ENCODE measurements at places on chromosomes 6 and 20.

DNA sequence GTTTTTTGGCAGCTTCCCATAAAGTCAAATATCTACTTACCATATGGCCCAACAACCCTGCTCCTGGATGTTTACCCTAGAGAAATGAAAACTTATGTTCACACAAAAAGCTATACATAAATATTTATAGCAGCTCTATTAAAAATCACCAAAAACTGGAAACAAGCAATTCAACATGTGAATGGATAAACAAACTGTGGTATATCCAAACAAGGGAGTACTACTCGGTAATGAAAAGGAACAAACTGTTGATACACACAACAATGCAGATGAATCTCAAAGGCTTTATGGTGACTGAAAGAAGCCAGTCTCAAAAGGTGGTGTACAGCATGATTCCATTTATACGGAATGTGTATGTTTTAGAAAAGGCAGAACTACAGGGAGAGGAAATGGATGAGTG lies 48.4 kb downstream of the PREX1 start:
- no peak for DNase-seq

- DNase-seq = no peak
These were observed 104.4 kb downstream of the NCR2 start for GRCh38 chr6:41439524-41440418.

GRCh38 chr6:61193771-61194170 lies 1092.3 kb downstream of the KHDRBS2 start:
- no peak for DNase-seq

- DNase-seq = no peak
These were observed 36.4 kb upstream of the UTRN start for GRCh38 chr6:144248476-144249301.

- DNase-seq = no peak
These were observed 6.0 kb upstream of the PRL start for GRCh38 chr6:22302838-22303237.

GRCh38 chr6:161740486-161740885 lies 466.6 kb upstream of the AGPAT4 start:
- no peak for DNase-seq

DNA sequence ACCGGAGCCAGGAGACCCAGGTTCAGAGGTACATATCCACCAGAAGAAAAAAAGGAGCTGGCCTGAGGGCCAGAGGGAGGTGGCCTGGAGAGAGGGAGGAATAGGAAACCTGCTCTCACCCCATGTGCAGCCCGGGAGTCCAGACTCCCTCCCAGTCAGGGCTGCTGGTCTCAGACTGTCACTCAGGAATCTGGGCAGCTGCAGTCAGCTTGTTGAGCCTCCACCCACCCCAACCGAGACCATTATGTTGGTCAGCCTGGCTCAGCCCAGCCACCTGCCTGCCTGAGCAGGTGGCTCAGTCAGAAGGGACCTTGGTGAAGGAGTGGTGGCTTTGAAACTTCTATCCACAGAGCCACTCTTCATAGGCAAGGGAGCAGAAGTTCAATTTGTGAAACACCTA lies 53.3 kb upstream of the EPB41L1 start:
- no peak for DNase-seq

DNA sequence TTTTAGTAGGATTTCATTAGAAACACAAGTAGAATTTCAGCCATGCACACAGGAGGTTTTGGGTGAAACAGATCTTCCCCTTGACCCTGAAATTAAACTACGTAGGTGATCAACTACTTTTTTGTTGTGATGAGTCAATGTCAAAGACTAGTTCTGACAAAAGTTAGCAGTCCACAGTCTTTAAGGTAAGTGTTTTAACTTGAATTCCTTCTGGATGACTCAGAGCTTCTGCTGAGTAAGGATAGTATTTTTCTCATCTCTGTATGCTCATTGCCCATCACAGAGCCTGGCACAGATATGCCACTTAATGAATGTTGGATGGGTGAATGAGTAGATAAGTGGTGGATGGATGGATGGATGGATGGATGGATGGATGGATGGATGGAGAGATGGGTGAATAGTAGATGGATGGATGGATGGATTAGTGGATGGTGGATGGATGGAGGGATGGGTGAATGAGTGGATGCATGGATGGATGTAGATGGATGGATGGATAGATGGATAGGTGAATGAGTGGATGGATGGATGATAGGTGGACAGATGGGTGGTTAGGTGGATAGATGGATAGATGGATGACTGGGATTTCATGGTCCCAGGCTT lies 165.3 kb downstream of the ZMYND8 start:
- no peak for DNase-seq

DNA sequence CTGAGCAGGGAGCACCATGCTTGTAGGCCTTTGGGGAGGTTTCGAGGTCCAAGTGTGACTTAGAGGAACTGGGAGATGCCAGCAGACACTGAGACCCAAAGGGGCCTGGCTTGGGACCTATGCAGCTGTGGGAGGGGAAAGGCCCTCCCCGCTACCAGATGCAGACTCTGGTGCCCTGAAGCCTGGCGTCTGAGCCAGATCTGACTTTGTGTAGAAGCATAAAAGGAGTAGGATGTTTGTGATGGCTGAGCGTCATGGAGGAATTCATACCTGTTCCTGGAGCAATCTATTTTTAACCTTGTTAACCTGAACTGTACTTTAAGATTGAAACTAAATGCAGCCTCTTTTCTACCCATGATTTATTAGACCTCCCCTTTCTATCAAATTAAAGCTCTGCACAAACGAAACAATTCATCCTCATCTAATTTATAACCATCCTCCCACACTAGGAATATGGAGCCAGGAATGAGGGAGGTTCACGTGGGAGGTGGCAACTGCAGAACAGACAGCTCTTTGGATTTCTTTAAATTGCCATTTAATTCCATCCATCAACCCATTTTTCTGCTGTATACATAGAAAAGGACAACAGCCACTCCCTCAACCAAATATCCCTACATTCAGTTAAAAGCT lies 172.6 kb upstream of the AGPAT4 start:
- DNase-seq = no peak

DNA sequence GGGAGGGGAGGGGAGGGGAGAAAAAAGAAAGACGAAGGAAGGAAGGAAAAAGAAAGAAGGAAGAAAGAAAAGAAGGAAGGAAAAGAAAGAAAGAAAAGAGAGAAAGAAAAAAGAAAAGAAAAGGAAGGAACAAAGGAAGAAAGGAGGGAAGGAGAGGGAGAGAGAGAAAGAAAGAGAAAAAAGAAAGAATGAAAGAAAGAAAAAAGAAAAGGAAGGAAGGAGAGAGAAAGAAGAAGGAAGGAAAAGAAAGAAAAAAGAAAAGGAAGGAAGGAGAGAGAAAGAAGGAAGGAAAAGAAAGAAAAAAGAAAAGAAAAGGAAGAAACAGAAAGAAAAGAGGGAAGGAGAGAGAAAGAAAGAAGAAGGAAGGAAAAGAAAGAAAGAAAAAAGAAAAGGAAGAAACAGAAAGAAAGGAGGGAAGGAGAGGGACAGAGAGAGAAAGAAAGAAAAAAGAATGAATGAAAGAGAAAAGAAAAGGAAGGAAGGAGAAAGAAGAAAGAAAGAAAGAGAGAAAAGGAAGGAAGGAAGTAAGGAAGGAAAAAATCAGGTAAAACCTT lies 225.3 kb downstream of the TPBG start:
- no peak for DNase-seq

- DNase-seq = no peak
These were observed 153.1 kb downstream of the GMPR start for GRCh38 chr6:16391451-16391912.

GRCh38 chr20:54167909-54168872 lies 5.6 kb downstream of the CYP24A1 start:
- no peak for DNase-seq

DNA sequence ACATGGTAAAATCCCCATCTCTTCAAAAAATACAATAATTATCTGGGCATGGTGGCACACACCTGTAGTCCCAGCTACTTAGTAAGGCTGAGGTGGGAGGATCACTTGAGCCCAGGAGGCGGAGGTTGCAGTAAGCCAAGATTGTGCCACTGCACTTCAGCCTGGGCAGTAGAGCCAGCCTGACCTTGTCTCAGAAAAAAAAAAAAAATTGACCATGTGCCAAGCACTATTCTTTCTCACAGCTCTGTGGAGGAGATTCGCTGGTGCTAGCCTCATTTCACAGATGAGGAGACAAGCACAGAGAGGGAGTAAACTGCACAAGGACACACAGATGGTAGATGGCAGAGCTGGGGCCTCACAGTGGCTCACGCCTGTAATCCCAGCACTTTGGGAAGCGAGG lies 131.8 kb upstream of the JARID2 start:
- DNase-seq = no peak

- no peak for DNase-seq
These were observed 6.5 kb upstream of the ZSWIM1 start for GRCh38 chr20:45874576-45874975.

- no peak for DNase-seq
These were observed 110.1 kb downstream of the ADTRP start for GRCh38 chr6:11668455-11668854.

DNA sequence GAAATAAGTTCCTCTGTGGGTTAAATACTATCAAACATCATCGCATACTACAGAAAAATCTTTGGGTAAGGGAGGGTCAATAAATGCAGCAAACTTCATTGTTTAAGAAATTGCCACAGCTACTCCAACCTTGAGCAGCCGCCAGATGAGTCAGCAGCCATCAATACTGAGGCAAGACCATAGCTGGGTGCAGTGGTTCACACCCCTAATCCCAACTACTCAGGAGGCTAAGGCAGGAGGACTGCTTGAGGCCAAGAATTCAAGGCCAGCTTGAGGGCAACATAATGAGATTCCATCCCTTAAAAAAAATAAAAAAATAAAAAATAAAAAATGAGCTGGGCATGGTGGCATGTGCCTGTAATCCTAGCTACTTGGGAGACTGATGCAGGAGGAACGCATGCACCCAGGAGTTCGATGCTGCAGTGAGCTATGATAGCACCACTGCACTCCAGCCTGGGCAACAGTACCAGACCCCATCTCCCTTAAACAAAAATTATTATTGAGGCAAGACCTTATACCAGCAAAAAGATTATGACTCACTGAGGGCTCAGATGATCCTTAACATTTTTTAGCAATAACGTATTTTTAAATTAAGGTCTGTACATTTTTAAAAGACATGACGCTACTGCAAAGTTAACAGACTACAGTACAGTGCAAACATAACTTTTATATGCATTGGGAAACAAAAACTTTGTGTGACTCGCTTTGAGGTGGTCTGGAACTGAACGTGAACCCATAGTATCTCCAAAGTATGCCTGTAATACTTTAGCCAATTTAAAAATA lies 8.8 kb downstream of the SRPK1 start:
- DNase-seq = no peak

DNA sequence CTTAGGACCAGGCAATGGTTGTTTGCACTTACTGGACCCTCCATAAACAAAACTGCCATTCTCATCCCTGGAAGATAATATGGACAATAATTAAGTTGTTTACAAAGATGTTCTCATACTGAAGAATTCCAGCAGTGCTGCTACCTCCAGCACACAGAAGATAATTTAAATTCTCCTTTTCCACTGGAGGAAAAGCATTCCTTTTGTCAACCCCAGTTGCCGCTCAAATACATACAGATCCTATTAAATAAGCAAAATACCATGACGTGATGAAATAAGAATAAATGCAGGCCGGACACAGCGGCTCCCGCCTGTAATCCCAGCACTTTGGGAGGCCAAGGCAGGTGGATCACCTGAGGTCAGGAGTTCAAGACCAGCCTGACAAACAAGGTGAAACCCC lies 54.5 kb upstream of the IPCEF1 start:
- DNase-seq = no peak

DNA sequence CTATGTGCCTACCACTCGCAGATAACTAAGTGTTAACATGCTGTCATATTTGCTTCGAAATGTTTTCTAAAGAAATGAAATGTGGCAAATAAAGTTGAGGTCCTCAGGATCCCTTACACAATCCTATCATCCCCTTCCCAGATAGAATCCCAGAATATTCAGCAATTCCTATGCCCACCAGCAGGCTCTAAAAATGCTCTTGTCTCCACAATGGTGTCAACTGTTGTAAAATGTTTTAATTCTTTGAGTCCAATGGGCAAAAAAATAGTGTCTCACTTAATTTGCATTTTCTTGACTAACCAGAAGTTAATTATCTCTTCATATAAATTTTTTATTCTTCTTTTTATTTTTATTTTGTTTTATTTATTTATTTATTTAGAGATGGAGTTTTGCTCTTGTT lies 103.9 kb upstream of the MAP7 start:
- no peak for DNase-seq

DNA sequence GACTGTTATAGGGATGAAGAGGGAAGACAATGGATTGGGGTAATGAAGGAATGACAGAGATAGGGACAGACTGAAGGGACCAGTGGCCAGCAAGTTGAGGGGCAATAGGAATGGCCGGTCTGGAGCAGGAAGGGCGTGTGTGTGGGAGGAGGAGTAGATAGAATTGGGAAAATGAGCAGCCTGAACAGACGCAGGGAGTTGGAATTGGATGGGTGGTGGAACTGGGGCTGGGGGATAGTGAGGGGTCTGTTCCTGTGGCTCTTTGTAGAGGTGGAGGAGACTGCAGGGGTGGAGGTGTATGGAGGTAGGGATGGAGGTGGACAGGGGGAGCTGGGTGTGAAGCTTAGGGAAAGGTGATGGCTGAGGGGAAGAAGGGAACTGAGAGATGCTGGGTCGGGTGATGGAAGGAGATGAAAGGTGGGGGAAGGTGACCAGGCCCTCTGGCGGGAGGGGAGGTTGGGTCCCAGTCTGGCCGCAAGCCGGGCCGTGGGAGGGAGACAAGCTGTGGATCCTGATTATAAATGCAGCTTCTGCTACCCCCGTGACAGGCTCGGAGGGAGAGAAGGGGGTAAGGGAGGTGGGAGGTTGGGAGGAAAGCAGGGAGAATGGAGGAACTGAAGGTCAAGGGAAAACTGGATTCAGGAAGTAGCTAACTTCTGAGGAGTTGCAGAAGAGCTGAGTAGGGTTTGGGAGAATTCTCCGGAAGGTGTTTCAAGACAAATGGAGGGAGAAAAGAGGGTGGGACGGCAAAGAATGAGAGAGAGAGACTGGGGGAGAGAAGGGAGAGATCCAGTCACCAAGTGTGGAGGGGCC lies 5.2 kb downstream of the SYNGAP1 start:
- DNase-seq = no peak

- no peak for DNase-seq
These were observed 49.4 kb downstream of the IYD start for GRCh38 chr6:150417899-150418826.

GRCh38 chr6:7673063-7673536 lies 52.8 kb upstream of the BMP6 start:
- no peak for DNase-seq

GRCh38 chr20:19924255-19924654 lies 92.9 kb upstream of the NAA20 start:
- DNase-seq = no peak

- no peak for DNase-seq
These were observed 427.3 kb downstream of the KIF16B start for GRCh38 chr20:16145919-16146318.

GRCh38 chr6:68211242-68211795 lies 423.8 kb upstream of the ADGRB3 start:
- DNase-seq = no peak

DNA sequence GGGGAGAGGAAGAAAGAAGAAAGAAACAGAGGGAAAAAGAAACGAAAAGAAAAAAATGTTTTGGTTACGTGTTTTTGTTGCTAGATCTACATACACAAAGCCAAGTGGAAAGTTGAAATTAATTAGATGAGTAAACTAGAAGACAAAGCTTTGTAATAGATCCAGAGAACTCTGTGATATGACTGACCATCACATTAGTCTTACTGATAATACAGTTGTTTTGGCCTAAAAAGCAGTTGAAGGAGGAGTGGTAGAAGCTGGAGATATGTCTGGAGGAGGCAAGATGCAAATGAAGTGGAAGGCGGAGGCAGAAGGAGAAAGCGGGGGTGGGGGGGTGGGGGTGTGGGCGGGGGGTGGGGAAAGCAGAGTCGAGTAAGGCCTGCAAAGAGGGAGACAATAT lies 500.1 kb upstream of the ID4 start:
- no peak for DNase-seq

GRCh38 chr20:54221996-54222890 lies 14.4 kb downstream of the PFDN4 start:
- DNase-seq = no peak

Data from stimulated activated CD8-positive, alpha-beta memory T cell treated with anti-CD3 and anti-CD28 coated beads, Interleukin-7, amount 100 ng/mL, for 1 hour (primary cell).